ENCODE measurements at places on chromosomes 6 and 20. TPM values are rescaled to one million over a fixed set of nuclear protein-coding genes. Genes with fewer than 3 reads are reported as not detected.

Gene GJA10
- not detected for total RNA-seq

Gene ANGPT4
- 0.03 TPM for total RNA-seq

Gene PRR18
- 0.17 TPM for total RNA-seq

Gene COL9A3
- total RNA-seq = 0.58 TPM

Gene PNLDC1
- not detected for total RNA-seq

Gene CCND3
- 182 TPM for total RNA-seq

Gene SLA2
- total RNA-seq = 0.01 TPM

Gene HLA-DQA2
- not detected for total RNA-seq

Gene HLA-DRA
- total RNA-seq = not detected

Gene ADGRG6
- total RNA-seq = 47.1 TPM

Gene BMP6
- total RNA-seq = 19.8 TPM

Gene ALDH5A1
- 8.3 TPM for total RNA-seq

Gene KIAA0408
- 6.6 TPM for total RNA-seq

Gene HLA-DQB2
- not detected for total RNA-seq

Gene CRIP3
- 0.20 TPM for total RNA-seq

Gene PGBD1
- total RNA-seq = 5.3 TPM

Gene SLC17A1
- not detected for total RNA-seq

Gene HLA-F
- 4.9 TPM for total RNA-seq

Gene OSTM1
- total RNA-seq = 18.7 TPM

Gene GPSM3
- total RNA-seq = 0.57 TPM

Gene TAF4
- total RNA-seq = 23.6 TPM

Gene APOM
- 1.8 TPM for total RNA-seq

Gene LAMP5
- 0.08 TPM for total RNA-seq

Gene SRSF12
- 0.80 TPM for total RNA-seq

Gene PHF3
- total RNA-seq = 10.8 TPM
